EH (cell line): ENCODE measurements at places on chromosomes 2 and 18.

DNA sequence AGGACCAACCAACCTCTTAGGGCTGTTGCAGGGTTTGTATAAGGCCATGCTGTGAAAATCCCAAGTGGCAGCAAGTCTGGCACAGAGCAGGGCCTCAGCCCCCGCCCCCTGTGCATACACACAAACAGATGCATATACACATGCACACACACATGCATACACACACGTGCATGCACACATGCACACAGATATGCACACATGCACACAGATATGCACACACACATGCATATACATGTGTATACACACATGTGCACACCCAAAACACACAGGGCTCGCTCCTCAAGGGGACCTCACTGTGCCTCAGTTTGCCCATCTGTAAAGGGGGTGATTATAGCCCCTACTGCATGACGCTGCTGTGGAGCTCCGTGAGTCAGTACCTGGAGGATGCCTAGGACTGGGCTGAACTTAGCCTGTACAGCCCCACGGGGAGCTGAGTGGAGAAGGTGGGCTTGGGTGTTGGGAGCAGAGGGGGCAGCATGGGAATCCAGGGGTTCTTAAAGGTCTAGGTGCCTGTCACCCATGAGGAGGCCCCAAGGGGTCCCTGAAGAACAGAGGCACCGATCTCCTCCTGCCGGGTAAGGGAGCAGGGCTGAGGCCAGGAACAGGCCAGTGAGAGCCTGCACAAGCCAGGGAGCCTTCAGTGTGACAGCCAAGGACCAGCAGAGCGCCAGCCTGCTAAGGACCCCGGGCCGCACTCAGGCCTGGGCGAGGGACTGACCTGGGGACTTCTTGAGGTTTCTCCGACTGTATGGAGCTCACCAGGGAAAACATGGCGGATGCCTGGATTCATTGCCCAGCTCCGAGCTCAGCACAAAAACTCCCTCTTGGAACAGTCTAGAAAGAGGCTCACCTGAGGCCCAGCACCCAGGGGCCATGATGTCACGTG, 24.0 kb upstream of the ALPI start:
- DNase-seq = no peak

GRCh38 chr2:232117413-232117812, 155.9 kb downstream of the DIS3L2 start:
- no peak for DNase-seq

- peak; percentile 82 for DNase-seq
These were observed 328.4 kb downstream of the CLIP4 start for GRCh38 chr2:29443627-29444026.

DNA sequence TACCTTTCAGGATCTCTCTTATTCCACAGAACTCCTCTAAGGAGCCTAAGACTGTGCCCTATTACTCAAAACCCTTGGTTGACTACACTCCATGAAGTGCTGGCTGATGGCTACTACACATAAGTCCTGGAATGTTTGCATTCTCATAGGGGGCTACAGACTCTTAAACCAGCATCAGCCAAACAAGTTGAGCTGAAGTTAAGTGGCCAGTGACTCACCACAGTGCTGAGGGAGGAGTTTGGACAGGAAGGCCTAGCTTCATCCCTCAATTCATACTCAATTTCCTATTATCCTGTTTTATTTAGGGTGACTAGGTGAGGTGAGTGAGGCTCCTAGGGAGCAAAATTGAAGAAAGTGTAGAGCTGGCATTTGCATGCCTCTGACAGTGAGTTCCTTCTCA, 246.7 kb downstream of the SMAD2 start:
- DNase-seq = no peak

DNA sequence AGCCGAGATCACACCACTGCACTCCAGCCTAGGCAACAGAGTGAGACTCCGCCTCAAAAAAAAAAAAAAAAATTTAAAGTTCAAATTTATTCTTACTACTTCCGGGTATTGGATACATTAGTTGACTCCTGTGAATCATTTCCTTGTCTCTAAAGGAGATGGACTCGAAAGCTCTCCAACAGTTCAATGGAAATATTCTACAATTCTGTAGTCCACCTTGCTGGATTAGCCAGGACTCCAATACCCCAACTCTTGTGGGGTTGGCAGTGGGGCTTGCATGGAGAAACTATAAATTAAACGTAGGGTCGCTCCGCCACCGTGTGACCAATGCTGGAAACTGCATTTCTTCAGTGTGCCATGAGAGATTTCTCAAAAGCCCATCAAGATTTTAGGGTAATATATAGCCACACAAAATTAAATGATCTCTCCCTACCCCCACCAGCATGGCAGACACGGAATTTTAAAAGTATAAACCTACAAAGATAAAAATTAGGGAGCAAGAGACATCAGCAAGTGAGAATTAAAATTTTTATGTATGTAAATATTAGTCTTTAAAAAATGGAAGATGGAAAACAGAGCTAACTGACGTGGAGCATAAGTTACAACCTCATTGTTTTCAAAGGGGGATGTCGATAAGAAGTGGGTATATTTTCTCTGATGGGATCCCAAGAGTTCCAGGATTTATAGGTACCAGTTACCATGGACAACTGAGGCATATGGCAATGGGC, 27.8 kb upstream of the GAREM2 start:
- DNase-seq = peak; percentile 69

GRCh38 chr2:20222769-20223406, 2.0 kb downstream of the SDC1 start:
- DNase-seq = no peak

- peak; percentile 41 for DNase-seq
These were observed 30.0 kb downstream of the MEMO1 start for GRCh38 chr2:31980674-31981356.

GRCh38 chr2:234374150-234374508, 122.8 kb downstream of the ARL4C start:
- no peak for DNase-seq

DNA sequence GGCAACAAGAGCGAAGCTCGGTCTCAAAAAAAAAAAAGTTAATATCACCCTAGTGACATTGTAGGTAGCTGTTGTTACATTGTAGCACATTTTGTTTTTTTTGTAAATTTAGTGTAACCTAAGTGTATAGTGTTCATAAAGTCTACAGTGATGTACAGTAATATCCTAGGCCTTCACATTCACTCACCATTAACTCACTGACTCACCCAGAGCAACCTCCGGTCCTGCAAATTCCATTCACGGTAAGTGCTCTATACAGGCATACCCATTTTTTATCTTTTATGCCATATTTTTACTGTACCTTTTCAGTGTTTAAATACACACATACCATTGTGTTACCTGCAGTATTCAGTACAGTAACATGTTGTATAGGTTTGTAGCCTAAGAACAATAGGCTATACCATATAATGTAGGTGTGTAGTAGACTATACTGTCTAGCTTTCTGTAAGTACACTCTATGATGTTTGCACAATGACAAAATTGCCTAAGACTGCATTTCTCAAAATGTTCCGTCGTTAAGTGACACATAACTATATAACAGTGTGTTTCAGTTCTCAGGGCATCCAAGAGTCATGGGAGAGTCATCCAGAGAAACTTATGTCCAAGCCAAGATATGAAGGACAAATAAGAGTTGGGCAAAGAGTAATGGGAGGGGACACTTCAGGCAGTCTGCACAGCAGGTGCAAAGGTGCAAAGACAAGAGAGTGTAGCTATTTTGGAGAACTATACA, 68.4 kb downstream of the TANK start:
- no peak for DNase-seq

DNA sequence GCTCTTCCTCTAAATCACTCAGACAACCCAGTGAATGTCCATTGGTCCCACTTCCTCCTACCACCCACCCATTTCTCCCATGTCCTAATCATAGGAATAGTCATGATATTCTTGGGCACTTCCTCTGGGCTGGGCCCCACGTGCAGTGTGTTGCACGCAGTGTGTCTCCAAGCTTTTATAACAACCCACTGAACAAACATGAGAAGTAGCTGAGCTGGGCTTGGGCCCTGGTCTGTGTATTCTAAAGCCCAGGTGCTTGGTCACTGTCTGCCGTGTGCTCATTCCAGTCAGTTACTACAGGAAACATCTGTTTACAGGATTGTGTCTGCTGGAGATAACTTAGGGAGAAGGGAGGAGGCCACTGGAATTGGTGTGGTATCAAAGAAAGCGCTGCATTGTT, 64.2 kb upstream of the THOC1 start:
- no peak for DNase-seq
